Thoracic aorta (tissue), 2 donors: ENCODE measurements at places on chromosomes 5 and 9.

DNA sequence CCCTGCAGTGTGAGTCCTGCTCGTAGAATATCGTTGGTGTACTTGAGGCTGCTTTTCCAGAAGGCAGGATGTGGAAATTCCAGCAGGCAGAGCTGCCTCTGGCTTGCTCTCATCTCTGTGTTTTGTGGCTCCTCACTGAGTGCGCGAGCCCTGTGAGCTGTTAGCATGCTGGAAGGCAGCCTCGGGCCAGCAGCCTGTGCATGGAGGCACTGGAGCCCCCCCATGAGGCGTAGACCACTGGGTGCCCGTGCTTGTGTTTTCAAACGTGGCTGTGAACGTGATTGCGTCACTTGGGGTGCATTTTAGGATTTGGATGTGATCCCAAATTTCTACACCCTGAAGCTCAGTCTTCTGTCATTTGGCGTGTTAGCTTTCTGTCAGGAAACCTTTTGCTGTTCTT is 3.2 kb downstream of the WDR5 start:
- DNase-seq = no peak

- no peak for DNase-seq
These were observed 12.0 kb upstream of the NEUROG1 start for GRCh38 chr5:135547590-135548254.

DNA sequence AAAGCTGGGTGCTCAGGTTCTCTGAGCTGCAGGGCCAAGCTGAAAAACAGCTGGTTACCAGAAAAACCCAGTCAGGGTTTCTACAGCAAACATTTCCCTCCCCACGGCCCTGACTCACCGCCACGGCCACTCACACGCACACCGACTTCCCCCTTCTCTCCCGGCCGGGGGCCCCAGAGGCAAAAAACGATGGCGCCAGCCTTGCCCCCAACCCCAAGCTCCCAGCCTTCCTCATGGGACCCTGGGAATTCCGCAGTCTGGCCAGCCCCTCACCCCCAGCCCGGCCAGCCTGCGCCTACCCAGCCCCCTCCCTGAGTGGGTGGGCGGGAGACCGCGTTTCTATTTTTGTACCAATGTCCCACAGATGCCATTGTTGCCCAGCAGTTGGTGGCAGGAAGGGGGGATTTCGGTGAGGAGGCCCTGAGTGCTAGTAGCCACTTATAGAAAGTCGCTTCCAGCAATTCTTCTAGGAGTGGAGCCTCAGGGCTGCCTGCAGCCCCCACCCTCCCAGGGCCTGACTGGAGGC is 18.4 kb downstream of the ENG start:
- no peak for DNase-seq

GRCh38 chr5:13957032-13957645 is 12.7 kb upstream of the DNAH5 start:
- no peak for DNase-seq

- no peak for DNase-seq
These were observed 50.9 kb downstream of the AP3B1 start for GRCh38 chr5:78243639-78244038.

DNA sequence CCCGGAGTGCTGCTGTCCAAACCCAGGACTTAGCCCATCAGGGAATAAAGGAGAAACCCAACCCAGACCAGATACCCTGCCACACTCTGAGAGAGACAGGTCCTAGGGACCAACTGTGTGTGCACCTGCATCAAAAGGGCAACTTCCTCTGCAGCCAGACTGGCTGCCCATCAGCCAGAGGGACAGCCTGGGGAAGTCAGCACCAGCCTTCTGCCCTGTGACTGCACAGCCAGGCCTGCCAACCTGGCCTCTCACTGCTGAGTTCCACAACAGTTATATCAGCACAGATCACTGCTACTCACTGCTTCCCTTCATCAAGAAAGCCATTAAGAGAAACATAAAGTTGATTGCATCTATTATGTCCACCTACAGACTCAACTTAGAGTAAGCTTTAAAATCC is 18.0 kb downstream of the GABBR2 start:
- no peak for DNase-seq

- DNase-seq = no peak
These were observed 5.5 kb upstream of the PDE8B start for GRCh38 chr5:77204967-77205366.

GRCh38 chr5:158589939-158590338 is 509.8 kb downstream of the EBF1 start:
- no peak for DNase-seq

GRCh38 chr9:133464638-133465037 is 4.9 kb downstream of the CACFD1 start:
- DNase-seq = no peak

- no peak for DNase-seq
These were observed 119.6 kb downstream of the PARP8 start for GRCh38 chr5:50786073-50786472.

DNA sequence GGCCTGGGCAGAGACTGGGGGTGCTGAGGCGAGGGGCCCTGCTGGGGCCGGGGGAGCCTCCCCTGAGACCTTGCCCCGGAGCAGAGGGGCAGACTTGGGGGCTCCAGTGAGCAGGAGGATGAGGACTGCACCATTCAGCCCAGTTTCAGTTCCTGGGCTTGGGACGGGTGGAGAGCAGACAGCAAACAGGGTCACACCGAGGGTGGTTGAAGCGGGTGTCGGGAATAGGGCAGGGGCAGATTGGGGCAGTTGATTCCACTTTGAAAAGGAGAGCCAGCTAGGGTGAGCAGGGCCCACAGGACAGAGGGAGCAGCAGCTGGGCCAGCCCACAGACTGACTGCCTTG is 4.5 kb downstream of the GRK6 start:
- DNase-seq = no peak

DNA sequence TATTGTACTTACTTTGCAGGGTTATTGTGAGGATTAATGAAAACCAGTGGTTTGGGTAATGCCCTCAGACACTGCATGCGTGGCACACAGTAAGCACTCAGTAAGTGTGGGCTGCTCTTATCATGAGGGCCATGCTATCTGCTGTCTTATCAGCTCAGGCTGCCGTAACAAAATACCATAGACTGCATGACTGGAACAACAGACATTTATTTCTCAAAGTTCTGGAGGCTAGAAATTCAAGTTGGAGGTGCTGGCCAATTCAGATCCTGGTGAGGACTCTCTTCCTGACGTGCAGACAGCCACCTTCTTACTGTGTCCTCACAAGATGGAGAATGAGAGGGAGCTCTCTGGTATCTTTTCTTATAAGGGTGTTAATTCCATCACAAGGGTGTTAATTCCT is 23.9 kb upstream of the SH3PXD2B start:
- no peak for DNase-seq

- no peak for DNase-seq
These were observed 568.9 kb downstream of the CCDC171 start for GRCh38 chr9:16121601-16122286.

GRCh38 chr9:38309324-38310195 is 82.9 kb upstream of the ALDH1B1 start:
- DNase-seq = no peak

GRCh38 chr5:139390639-139391569 is 1.2 kb upstream of the MZB1 start:
- no peak for DNase-seq

GRCh38 chr9:119951090-119951489 is 581.9 kb upstream of the BRINP1 start:
- DNase-seq = peak; percentile 49

GRCh38 chr5:26649000-26649399 is 389.4 kb downstream of the CDH9 start:
- no peak for DNase-seq

DNA sequence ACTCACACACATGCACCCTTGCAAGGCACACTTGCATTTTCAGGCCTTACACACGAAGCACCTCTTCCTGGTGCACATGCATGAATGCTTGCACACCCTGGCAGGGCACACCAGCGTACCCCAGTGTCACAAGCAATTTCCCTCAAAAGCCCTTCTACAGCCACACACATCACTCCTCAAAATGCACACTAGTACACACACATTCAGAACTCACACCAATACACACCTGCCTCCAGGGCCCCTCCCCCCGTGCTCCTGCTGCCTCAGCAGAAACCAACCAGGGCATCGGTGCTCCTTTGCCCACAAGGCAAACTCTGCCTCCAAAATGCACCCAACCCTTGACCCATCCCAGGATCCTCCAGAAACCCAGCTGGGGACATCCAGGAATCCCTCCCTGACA is 1.2 kb downstream of the CAMK2A start:
- DNase-seq = no peak

- DNase-seq = no peak
These were observed 195.0 kb downstream of the KIAA0825 start for GRCh38 chr5:94423411-94423810.

DNA sequence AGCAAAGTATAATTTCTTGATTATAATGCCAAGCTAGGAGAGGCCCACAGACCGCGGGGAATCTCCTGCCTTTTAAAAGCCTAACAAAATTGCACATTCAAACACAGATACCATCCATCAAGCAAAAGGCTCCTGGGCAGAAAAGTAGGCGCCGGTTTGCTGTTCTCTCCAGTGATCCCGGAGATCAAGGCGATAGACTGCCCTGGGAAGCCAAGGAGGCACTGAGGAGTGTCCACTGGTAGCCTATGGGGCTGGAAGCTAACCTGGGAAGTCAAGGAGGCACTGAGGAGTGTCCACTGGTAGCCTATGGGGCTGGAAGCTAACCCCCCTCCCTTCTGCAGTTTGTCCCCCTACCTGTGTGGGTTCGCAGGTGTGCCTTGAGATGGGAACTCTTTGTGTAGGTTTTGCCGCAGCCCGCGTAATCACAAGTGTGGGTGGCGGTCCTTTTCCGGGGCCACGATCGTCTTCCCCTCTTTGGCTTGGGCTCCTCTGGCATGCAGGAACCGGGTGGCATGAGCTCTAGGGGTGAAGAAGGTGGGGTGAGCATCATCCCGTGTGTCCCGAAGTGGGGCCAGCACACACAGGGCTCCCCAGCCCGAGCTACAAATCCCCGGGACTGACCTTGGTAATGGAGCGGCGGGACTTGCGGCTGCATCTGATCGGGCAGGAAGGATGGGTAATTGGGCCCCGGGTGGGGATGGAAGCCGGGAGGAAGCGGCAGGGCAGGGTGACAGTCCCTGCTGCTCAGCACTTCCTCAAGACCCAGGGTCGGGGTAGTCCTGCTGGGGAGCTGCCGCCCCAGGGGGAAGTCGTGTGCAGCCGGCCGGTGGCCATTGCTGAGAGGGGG is 2.7 kb downstream of the KLF4 start:
- no peak for DNase-seq

DNA sequence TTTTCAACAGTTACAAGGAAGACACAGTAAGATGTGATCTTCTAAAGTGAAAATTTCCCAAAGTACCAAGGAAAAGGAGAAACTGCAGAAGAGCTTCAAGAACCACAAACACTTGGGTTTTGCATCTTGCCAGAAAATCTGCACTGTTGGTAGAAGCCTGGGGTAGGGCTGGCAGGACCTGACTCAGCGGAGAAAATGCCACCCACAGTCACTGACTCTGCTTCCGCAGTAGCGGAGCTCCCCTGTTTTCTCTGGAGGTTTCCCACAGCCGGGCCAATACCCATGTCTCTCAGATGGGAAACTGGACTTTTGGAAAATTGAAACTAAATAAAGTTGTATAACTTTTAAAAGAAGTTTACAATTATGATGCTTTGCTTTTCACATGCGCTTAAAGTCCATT is 104.2 kb downstream of the MEF2C start:
- no peak for DNase-seq

DNA sequence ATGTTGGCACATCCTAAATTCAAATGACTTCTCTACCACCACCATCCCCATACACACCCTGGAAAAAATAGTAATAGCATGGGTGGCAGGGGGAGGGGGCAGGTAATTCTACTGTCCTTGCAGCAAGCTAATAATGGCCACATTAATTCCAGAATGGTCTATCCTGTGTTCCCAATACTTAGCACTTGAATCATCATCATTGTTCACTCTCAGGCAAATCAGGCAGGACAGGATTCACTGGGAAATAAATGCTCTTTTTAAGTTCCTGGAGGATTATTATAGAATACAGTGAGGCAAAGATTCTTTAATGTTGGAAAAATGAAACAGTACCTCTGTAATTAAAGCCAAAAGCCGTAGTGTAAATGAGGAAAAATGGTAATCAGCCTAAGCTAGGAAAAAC is 254.5 kb downstream of the ARRDC3 start:
- DNase-seq = no peak

GRCh38 chr5:136328097-136328496 is 37.2 kb downstream of the TRPC7 start:
- no peak for DNase-seq

GRCh38 chr5:67267512-67268216 is 71.1 kb upstream of the CD180 start:
- no peak for DNase-seq

- no peak for DNase-seq
These were observed 28.4 kb upstream of the RNF130 start for GRCh38 chr5:180099733-180100611.

GRCh38 chr9:69811351-69811868 is 9.2 kb upstream of the CFAP95 start:
- no peak for DNase-seq

DNA sequence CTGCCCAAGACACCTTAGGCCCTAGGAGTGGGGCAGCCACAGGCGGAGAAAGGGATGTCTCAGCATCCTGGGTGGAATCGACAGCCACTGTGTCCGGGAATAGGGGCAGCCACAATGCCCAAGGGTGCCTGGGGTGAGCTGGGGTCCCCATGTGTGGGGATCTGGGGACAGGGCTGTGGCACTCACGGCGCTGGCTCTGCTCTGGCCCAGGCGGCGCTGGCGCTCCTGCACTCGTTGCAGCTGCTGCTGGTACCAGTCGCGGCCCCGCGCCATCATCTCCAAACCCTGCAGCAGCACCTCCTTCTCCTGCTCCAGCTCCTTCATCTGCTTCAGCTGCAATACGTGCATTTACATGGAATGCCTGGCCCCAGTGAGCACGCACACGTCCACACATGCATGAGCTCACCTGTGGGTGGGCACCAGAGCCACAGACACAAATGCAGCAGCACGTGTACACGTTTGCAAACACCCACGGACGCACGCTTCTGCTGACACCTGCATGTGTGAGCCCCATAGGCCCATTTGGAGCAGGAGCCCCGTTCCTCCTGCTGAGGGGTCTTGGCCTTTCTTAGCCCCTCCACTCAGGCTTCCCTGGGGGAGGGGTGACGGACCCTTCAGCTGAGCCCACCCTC is 4.9 kb downstream of the SAPCD2 start:
- DNase-seq = no peak

DNA sequence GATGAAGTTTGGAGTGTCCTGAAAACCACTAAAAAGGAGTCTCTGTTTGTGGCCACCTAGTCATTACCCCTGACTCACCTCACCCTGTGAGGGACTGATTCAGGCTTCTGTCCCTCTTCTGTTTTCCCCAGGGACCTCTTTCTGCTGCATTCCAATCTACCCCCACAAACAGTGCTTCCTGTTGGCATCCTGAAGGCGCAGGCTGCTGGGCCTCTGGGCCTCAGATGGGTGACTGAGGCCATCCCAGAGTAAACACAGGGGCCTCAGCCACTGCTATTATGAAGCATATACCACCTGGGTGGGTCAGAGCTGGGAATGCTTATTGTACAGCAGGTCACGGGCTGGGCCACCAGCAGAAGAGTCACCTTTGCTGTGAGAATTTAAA is 20.0 kb downstream of the MORN5 start:
- DNase-seq = no peak

- no peak for DNase-seq
These were observed 144.4 kb upstream of the IRX2 start for GRCh38 chr5:2895876-2896275.
